ENCODE measurements at places on chromosomes 16 and 17. TPM values are rescaled to one million over a fixed set of nuclear protein-coding genes. Genes with fewer than 3 reads are reported as not detected.

The SEZ6L2 gene
- total RNA-seq = 12.3 TPM

The TEKT1 gene
- total RNA-seq = not detected

The TMEM100 gene
- not detected for total RNA-seq

The CTF1 gene
- not detected for total RNA-seq

The TPSD1 gene
- not detected for total RNA-seq

The ITGA3 gene
- 218 TPM for total RNA-seq

The OTOP3 gene
- total RNA-seq = not detected

The UQCRC2 gene
- total RNA-seq = 150 TPM

The CES2 gene
- total RNA-seq = 47.6 TPM

The CNGB1 gene
- not detected for total RNA-seq

The ZNRF1 gene
- total RNA-seq = 17.2 TPM

- DNase-seq = no peak
These were observed 44.3 kb downstream of the ERN1 start for GRCh38 chr17:64085650-64086005.

DNA sequence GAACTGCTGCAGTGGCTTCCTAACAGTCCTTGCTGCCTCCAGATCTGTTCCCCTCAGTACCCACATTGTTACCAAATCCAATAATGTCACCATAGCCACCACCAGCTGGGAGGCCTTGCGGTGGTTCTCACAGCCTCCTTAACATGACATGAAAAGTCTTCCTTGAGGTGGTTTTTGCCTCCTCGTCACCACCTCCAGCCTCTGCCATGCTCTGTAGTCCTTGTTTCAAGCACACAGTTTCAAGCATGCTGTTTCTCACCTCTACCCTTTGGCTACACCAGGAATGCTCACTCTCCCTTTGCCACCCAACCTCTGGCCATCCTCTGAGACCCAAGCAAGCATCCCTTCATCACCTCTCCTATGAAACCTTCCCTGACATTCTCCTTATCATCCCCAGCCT, 47.2 kb downstream of the DNAH9 start:
- no peak for DNase-seq

DNA sequence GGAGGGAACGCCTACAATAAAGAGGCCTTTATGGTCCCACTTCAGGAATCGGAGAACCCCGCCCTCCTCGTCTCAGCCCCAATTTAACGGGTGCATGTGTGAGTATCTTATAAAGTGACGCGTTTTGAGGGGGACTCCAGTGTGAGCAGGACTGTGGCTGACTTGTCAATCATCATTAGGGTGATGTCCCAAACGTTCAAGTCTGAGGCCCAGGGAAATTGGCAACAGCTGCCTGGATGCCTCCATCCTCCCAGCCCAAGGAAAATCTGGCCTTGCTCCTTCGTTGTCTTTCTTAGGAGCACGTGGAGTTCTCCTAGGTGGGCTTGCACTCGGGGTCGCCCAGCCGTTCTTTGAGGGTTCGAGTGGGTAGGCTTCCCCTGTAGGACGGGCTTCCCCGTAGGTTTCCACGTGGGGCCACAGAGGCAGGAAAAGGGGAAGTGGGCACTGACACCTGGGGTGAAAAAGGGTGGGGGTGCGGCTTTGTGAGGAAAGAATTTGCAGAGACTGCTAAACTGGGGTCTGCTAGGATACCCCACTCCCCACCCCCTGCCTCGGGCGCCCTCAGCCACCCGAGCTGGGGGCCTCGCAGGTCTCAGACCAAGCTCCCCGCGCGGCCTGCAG, 561 bp upstream of the HERPUD1 start:
- no peak for DNase-seq

- no peak for DNase-seq
These were observed 461 bp downstream of the LRRC46 start for GRCh38 chr17:47831934-47832327.

- DNase-seq = no peak
These were observed 263.4 kb downstream of the MRTFB start for GRCh38 chr16:14334366-14335080.

GRCh38 chr16:64174327-64174726, 947.5 kb downstream of the CDH11 start:
- DNase-seq = no peak

DNA sequence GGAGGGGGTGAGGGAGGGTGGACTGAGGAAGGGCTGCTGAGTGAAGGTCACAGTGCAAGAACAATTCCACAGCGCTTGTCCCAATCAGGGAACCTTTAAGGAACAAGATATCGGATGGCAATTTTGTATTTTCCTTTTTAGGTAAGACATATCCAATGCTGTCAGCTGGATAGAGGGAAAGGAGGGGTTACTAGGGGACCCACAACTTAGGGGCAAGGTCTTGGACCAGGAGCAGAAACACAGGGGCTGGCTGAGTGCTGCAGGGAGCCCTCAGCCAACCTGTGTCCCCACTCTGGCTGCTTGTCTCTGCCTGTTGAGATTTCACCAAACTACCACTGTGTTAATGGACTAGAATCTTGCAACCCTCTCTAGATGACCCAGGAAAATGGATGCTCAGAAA, 47.6 kb downstream of the AKAP1 start:
- DNase-seq = no peak

GRCh38 chr16:23174622-23175021, 7.9 kb upstream of the SCNN1G start:
- DNase-seq = no peak

DNA sequence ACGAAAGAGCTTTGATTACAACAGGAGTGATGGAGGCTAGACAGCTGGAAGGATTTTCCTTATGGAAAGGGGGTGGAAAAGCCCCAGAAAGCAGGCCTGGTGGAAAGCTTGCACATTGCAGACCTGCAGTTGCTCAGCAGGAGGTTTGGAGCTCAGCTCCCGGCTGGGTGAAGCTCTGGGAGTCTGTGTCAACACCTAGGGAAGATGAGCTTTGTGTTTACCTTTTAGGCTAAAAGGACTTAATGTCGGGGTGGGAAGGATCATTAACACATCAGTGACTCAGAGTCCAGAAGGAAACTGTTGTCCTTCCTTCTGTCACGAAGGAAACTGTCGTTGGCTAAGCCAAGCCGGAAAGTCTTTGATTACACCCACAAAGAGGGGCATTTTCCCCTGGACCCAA, 48.2 kb downstream of the RAP1GAP2 start:
- DNase-seq = peak; percentile 61

DNA sequence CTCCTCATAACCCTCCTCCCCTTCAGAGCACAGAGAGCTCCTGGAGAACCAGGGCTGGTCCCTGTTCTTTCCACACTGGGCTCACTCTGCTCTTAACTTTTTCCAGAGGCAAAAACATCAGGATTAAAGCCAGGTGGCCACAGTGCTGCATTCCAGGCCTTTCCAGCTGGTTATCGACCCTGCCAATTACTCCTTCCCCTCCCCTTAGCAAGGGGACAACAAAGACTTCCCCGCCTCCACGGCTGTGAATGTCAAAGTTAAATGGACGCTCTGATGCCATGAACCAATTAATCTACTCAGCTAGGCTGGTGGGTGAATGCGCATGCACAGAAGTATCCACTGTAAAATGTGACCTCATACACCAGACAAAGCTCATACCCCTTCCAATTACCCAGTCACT, 23.1 kb downstream of the ACLY start:
- no peak for DNase-seq

GRCh38 chr16:85611194-85611443, 2.0 kb upstream of the GSE1 start:
- DNase-seq = no peak

DNA sequence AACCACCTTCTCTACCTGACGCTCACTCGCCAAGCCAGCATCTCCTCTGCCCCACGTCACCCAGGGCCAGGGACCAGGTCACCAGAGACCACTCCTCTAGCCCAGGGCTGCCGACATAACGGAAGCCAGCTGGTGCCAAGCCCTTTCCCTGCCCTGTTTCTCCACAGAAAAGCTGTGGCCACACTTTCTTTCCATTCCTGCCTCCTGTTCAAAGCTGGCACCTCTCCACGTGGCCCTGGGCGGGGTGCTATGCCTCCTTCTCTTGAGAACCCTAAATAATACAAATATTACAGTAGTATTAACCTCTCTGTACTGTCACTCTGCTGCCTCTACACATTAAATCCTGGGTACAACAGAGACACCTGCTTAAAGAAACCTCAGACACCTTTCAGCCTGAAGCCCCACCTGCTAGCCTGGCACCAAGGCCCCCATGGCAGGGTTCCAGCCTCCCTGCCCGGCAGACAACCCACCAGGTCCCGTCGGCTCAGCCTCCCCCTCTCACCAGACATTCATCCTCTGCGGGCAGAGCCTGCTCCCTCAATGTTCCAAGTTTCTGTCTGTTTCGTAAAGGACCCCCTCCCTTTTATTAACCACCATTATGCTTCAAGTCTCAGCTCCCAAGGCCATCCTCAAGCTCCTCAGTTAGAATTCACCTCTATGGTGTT, 62.3 kb downstream of the TIMM22 start:
- no peak for DNase-seq

DNA sequence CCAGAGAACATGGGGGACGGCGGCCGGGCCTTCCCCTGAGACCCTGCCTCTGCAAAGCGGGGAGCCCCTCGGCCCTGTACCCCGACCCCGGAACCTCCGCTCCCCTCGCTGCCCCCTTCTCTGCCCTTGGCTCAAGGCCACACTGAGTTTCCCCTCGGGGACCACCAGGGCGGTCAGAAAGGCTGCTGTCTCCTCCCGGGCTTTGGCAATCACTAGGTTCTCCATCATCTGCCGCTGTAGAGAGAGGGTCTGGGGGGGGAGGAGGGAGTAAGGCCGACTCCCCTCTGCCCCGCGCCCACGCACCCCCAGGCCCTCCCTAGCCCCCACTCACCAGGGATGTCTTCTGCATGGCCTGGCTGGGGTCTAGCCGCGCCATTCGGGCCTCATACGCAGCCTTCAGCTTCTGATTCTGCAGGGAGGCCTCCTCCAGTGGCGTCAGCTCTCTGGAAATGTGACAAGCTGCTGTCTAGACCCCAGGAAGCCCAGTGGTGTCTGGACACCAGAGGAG, 8.4 kb downstream of the VPS9D1 start:
- no peak for DNase-seq

GRCh38 chr16:24258791-24259190, 2.7 kb downstream of the CACNG3 start:
- DNase-seq = no peak

- DNase-seq = no peak
These were observed 37.8 kb upstream of the C16orf78 start for GRCh38 chr16:49335828-49336227.

DNA sequence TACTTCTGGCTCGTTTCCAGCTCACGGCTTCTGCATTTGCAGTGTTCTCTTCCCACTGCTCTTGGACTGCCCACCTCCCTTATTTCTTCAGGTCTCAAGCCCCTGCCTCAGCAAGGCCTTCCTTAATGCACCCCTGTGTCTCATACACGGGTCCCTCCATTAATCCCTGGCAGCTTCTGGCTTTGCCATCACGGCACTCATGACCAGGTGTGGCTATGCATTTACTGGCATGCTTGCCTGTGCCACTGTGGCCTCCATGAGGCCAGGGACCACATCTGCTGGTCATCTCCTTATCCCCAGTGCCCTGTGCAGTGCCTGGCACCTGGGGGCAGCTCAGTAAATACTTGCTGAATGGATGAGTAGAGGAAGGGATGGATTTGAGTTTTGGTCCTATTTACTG, 114.1 kb downstream of the C16orf78 start:
- DNase-seq = no peak

GRCh38 chr17:63249256-63250004, 196.7 kb downstream of the CYB561 start:
- no peak for DNase-seq

- DNase-seq = no peak
These were observed 137.2 kb upstream of the RPH3AL start for GRCh38 chr17:489758-490329.

DNA sequence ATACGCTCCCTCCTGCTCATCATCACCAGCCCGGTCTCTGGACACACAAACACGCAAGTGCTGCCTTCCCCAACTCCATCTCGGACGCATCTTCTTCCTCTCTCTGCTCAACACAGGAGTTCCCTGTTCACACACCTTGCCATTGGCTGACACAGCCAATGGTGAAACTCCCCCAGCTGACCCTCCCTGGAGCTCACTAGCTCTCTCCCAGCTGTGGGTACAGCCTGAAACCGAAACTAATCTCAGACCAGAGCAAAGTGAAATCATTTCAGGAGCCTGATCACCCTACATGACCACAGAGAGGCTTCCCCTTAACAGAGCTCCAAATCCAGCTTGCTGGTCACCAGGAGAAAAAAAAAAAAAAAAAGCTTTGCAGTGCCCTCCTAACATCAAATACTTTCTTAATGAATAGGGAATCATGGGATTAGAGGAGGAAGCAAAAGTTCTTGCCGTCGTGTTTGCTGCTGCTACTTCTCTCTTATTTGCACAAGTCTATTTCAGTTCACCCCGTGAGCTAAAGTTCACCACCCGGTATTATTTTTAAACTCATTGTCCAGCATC, 8.3 kb downstream of the CUEDC1 start:
- DNase-seq = peak; percentile 83

GRCh38 chr17:77378318-77379064, 237.7 kb downstream of the SEC14L1 start:
- DNase-seq = no peak

GRCh38 chr16:56688762-56689161, 6.5 kb downstream of the MT1X start:
- DNase-seq = no peak

DNA sequence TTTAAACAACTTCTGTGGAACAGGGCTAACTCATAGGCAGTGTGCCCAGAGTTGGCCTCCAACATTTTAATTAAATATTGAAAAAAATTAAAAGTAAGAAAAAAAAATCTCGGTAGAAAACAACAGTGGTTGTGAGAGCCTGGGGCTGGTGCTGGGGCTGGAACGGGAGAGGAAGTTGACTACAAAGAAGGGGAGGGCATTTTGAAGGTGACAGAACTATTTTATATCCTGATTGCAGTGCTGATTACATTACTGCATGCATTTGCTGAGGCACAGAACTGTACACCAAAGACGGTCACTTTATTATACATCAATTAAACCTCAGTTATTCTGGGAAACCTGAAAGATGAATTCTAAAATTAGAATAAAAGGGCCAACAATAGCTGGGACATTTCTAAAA, 142.5 kb downstream of the PARN start:
- DNase-seq = no peak

Measured in HT-29 (cell line).